SIG-M5 (cell line): ENCODE measurements at places on chromosomes 7 and 10.
A peak's percentile ranks its signal among the peaks of the same experiment; 100 is the strongest.

GRCh38 chr10:118832241-118832651, 77.5 kb upstream of the CACUL1 start:
- DNase-seq: no peak

DNA sequence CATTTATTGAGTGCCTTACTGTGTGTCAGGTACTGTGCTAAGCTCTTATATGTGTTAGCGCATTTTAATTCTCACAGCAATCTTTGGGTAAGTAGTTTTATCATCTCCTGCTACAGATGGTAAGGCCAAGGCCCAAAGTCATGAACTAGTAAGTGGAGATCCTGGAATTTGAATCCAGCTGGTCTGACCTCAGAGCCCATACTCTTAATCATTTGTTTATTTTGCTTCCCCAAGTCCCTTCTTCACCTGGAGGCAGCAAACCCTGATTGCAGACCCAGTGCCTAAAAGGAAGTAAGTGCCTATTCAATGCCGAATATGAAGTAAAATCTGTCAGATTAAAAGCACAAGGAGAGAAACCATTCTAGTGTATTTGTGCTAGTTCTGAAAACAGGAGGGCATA, 182.9 kb upstream of the TCF7L2 start:
- DNase-seq: no peak

DNA sequence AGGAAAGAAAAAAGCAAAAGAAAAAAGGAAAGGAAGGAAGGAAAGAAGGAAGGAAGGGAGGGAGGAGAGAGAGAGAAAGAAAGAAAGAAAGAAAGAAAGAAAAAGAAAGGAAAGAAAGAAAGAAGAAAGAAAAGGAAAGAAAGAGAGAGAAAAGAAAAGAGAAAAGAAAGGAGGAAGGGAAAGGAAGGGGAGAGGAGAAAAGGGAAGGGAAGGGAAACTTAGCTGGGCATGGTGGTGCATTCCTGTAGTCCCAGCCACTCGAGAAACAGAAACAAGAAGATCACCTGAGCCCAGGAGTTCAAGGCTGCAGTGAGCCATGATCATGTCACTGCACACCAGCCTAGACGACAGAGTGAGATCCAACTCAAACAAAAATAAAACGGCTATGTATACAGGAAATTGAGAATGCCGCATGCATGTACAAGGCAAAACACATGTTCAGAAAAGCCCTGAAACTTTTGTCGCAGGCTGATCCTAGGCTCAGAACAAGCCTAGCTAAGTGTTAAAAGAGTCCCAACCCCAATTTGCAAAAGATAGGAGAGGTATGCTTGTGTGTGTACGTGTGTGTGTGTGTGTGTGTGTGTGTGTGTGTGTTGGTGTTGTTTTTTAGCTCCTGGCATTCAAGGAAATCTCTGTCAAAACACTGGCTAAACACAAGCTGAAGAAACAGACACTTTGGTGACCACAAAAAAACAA, 6.6 kb upstream of the NPC1L1 start:
- no peak for DNase-seq

- no peak for DNase-seq
These were observed 70.8 kb downstream of the OAT start for GRCh38 chr10:124347956-124348355.

DNA sequence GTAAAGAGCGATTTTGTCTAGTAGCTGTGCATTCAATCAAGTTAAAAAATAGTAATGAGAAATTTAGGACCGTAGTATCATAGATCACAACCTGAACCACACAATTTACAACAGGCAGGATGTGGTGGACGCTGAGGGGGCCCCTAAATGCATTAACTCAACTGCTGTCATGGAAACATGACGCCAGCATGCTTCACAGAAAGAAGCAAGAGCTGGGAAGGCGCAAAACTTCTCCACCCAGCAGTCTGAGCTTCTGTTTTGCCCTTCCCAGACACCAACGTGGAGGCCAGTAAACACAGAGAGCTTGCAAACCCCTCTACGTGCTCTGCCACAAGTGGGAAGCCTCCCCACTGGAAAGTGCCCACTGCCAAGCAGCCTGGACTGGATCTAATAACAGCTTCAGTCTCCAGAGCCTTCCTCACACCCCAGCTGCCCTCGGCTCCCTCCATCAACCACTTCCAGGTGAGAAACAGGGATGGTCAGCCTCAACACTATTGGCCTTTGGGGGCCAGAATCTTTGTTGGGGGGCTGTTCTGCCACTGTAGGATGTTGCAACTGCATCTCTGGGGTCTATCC, 151.8 kb downstream of the SFMBT2 start:
- DNase-seq: no peak

GRCh38 chr7:4200546-4201094, 481.5 kb upstream of the FOXK1 start:
- DNase-seq: no peak

DNA sequence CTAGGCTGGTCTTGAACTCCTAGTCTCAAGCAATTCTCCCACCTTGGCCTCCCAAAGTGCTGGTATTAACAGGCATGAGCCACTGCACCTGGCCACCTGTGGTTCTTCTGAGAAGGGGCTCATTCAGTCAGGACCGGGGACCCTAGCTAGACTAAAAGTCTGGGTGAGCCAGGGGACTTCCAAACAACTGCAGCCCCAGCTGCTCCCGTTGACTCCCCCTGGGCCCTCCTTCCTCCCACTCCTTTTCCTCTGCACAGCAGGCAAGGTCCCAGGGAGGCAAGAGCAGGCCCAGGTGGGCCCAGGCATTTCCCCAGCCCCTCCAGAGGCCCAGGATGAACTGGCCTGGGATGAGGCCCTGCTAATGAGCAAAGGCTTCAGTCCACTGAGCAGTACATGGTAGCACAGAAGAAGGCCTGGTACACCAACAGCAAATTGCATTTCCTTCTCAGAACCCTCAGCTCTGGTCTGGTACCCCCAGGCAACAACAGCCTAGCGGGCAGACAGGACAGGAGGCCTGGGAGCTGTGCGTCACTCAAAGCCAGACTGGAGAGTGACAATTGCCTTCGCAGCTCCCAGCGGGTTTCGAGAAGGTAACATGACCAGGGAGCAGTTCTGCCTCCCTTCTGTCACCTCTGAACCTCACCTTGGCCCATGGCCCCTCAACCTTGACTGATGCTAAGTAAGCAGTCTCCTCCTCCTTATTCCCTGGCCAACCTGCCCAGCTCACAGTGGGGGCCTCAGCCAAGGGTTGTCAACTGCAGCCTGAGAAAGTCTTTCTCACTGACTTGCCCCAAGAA, 30.7 kb upstream of the HSPA12A start:
- DNase-seq: no peak

GRCh38 chr10:3402187-3402751, 229.7 kb upstream of the PITRM1 start:
- DNase-seq: no peak

DNA sequence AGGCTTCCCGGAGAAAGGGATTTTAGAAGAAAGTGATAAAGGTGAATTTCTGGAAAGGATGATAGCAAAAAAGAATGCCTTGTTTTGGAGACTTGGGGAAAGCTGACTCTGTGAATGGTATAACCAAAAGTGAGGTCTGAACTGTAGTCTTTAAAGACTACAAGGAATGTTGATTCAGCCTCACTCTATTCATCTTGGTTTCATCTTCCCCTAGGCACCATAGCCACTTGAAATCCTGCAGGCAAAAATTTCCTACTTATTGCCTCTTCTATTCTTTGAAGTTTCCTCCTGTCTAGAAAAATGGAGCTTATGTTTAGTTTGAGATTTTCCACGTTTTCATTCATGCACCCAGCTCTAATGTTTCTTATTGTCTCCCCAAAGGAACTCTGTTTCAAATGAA, 518.0 kb downstream of the AUTS2 start:
- DNase-seq: no peak

DNA sequence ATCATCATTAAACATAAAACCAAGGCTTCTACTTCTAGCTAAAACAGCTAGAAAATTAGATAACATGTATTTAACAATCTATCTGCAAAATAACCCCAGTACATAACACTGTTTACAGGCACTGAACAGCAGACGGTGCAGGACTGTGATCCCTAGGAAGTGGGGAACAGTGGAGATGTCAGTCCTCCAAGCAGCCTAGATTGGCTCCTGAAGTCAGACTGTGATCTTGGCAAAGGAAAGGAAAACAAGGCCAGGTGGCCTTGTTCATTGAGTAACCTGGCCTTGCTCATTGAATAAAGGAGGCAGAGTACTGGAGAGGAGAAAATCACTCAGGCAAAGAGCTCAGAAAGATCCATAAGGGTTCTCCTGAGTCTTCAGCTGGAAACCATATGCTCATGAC, 77.7 kb upstream of the DIP2C start:
- DNase-seq: no peak

- no peak for DNase-seq
These were observed 646.3 kb upstream of the DPP6 start for GRCh38 chr7:153405704-153406485.

DNA sequence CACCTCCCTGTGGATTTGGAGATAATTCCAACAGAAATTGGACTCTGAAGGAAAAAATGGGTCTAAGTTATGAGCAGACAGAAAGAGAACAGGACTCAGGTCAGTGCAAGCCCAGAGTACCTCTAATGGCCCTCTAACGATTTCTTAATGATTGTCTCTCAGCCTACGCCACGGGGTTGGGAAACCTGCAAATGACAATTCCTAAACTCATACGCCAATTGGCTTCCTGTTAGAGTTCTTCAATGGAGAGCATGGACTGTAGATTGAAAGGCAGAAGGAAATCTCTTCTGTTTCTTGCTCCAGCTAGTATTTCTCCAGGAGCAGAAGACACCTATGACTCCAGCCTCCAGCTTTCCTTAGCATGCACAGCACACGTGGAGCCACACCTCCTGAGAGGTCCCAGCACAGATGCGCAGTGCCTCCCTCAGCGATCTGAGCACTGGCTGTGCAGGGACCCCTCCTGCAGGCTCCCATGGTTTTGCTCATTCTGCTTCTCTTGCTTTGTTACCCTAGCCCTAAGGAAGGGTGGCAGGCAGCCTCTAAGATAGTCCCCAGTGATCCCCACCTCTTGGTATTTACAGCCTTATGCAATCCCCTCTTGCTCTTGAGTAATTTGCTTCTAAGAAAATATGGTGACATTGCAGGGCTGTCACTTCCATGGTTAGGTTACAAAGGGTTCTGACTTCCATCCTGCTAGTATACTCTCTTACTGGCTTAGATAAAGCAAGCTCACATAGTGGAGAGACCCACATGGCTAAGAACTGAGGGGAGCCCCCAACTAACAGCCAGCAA, 30.1 kb downstream of the DENND11 start:
- peak; percentile 28 for DNase-seq

GRCh38 chr10:4671451-4672145, 154.4 kb upstream of the AKR1E2 start:
- no peak for DNase-seq

DNA sequence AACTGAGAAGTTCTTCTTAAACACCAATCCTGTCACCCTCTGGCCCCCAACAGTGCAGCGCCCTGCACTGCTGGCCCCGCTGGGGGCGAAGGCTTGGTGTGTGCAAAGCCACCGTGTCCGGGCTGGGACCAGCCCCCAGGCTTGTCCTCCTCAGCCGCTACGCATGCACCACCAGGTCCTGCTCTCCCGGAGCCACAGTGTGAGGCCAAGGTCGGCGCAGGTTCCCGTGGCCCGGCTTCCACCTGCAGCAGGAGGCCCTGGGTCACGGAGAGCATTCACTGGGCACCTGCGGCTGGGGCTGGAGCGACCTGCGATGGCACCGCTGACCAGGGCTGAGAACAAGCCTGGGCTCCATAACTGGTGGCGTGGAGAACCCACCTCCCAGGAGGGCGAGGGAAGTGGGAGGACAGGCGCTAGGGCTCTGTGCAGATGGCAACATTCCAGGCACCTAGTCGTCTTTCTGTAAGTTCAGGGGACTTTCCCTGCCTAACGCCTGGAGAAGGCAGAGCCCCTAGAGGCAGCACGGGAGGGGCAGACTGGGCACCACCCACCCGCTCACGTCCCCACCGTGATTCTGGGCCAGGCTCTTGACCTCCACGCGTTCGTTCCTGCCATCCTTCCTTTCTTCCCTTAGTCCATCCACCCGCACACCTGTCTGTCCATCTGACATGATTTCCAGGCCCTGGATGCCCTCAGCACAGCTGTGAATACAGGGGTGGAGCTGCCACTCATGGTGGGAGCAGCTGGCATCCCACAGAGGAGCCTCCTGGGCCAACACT, 271.6 kb downstream of the ELFN1 start:
- DNase-seq: no peak

GRCh38 chr7:102991540-102992214, 78.9 kb downstream of the LRRC17 start:
- DNase-seq: no peak

DNA sequence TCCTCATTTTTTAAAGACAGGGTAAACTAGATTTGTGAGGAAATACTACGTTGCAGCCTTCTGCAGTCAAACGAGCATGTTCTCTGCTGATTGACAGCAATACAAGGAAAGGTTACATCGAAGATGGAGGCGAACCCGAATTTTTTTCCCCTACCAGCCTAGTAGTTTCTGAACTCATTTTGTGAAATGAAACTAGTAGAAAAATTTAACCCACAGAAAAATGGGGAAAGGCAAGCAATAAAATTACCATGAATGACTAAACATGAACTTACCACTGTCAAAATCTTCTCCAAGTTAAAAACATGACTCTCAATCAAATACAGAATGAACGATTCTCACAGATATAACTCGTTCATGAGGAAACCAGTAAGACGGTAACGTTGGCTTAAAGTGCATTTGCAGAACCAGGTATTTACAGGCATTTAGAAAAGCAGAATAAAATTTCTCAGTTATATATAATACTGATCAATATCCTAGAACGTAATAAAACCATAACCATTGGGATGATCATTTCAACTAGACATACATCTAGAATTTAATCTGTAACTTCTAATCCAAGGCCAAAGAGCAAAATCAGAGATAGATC, 73.9 kb downstream of the CELF2 start:
- DNase-seq: no peak

DNA sequence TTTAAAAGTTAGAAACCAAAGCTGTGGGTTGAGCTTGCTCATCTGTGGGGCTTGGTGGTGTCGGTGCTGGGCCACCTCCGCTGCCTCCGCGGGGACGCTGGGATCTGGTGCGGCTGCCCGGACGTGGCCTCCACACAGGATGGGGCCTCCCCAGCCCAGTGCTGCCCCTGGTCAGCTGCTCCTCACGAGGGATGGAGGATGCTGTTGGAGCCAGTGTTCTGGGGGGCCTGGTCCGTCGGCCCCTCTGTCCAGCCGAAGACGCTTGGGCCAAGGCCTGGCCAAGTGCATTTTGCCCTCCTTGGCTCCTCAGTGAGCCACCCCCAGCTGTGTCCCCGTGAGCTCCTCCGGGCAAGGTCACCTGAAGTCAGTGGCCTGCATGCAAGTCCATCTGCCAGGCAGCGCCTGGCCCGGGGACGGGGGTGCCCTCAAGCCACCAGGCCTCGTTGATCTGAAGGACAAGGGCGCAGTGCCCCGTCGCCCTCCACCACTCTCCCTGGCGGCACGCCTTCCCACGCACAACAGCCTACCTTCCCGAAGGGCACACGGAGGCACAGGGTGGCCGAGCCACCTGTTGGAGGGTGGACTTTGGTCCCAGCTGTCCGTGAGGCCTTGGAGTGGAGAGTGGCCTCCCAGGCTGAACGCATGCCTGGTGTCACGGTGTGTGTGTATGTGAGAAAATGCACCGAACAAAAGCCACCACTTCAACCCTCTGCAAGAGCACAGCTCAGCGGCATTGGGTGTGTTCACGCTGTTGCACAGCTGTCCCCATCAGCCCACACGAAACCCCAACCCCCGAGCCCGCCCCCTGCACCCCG, 27.3 kb downstream of the KNDC1 start:
- no peak for DNase-seq
